ENCODE measurements at places on chromosomes 5 and 9.

DNA sequence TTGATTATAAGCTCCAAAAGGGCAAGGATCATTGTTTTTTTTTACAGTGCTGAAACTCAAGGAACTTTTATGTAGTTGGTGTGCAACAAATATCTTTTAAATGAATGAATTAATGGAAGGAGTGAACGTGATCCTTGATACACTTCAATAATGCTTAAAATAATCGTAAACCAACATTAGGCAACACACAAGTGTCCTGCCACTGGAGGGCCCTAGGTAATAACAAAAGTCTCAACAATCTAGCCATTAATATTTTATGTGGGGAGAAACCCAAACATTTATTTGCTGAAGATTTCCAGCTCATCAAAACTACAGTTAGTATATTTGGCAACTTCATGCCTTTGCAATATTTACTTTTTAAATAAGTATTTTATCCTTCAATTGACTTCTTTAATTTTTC lies 309.0 kb upstream of the FBXL7 start:
- no peak for DNase-seq

GRCh38 chr5:91562922-91563321 lies 179.8 kb upstream of the ARRDC3 start:
- DNase-seq: no peak

GRCh38 chr9:121651008-121651294 lies 483 bp upstream of the DAB2IP start:
- DNase-seq: no peak

GRCh38 chr5:109907731-109908130 lies 218.0 kb downstream of the MAN2A1 start:
- no peak for DNase-seq

GRCh38 chr9:124788542-124789217 lies 11.7 kb downstream of the OLFML2A start:
- no peak for DNase-seq

DNA sequence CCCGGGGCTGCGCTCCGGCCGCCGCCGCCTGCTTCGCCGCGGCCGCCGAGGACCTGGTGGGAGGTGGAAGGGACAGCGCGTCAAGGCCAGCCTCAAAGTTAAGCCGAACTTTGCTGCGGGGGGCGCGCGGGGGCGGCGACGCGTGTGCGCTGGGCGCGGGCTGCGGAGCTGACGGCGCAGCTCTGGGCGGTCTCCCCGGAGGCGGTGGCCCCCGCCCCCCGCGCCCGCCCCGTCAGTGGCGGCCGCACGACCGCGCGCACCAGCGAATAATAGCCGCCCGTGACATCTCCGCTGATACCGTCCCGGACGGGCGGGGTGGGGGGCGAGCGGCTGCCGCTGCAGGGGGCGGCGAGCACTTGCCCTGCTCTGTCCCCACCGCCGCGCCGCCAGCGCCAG lies 579 bp upstream of the FAM78A start:
- peak; percentile 58 for DNase-seq

DNA sequence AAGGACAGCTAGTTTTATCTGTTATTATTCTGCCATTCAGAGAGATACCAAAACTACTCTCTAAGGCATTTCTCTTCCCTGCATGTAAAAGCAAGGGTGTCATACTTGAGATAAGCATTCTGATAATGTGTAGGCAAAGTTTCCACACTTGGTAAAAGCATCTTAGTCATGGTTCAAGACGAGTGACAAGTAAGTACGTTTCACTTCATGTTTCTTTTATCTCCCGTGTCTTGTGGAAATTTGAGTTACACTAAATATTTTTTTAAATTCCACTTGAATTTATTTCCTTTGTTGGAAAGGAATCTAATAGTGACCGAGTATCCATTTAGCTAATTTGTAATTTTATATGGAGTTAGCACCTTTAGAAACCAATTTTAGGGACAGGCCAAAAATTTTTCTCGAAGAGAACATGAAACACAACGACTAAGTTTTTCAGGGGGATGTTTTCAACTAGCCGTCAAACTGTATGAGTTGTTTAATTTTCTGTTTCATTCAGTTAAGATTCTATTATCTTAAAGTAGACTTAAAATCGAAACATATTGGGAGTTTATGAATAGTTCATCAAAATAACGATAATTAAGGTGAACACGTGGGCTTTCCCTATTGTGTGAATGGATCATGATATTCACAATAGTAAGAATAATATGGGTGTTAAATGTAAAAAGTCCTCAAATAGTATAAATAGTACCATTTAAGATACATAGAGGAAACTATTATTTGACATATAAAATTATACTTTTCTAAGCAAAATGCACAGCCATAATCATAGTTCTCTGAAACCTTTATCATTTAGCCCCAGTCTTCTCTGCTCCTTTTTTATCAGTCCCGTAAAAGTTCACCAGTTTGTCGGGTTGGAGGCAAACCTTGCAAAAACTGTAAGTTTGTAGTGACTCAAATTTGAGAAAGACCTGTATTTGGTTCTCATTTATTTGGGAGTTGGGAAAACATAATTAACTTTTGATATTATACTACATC lies 1.6 kb downstream of the RFESD start:
- no peak for DNase-seq

DNA sequence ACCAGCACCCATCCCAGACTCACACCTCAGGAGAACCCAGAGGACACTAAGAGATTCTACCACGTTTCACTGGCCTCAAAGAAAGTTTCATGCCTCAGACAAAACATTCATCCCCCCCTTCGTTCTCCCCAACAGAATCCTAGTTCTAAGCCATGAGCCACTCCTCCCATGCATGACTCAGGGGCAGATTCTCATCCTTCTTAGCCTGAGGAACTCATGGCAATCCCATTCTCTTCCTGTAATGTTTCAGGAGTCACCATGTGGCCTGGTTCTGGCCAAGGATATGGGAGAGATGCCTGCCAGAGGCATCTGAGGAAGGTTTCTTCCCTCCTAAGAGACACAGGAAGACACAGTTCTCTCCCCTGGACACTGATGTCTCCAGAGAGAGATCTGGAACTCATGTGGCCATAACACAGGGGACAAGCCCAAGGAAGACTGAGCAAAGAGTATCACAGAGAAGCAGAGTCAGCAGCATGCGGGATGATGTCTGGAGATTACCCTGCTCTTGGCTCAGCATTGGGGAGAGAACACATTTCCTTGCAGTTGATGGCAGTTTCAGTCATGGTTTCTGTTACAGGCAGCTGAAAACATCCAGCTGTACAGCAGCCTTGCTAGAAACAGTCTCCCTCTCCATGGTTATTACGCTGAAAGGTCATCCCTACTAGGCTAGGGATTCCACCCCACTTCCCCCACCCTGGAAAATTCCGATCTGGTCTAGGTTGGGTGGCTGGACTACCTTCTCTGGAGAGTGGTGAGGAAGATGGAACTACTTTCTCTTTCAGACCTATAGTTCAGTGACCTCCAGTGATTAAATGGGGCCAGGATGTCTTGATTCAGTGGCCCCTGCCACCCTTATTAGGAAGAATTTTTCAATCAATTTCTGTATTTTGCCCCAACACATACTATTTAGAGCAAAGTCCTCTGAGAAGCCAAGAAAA lies 115.4 kb downstream of the ZNF608 start:
- DNase-seq: no peak

- no peak for DNase-seq
Measured at GRCh38 chr5:68382640-68383039, 167.1 kb downstream of the PIK3R1 start.

DNA sequence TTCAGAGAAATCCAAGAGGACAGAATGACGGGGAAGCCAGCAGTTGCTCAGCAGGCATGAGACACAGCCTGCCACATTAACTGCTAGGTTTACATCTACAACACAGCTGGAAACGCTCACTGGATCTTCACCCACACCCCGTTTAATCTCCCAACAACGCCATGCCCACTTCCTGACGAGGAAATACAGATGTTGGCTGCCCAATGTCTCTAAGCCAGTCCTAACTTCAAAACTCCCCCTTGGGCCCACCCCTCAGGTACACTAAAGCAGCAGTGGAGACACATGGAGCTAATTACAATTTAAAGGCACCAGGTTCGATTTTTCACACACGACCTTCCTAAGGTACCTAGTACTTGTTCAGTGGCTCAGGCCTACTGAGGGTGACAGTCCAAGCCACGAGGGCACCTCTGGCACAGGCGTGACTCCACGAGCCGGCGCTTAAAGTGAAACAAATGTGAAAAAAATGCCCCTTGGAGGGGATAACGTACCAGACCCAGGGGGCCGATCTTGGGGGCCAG lies 904 bp downstream of the RPL12 start:
- peak; percentile 31 for DNase-seq

DNA sequence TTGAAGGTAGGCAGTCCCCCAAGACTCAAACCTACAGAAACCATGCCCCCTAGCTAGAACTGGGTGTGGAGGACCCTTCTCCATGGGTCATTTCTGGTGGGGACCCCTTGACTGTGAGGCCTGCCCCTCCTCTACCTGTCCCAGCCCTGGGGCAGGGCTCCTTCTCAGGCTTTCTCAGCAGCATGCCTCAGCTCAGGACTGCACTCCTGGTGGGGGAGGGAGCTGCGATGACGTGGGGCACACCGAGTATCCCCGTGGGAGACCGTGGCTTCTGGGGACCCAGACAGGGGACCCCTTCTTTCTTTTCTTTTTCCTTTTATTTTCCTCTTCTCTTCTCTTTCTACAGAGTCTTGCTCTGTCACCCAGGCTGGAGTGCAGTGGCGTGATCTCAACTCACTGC lies 27.0 kb upstream of the PITX1 start:
- DNase-seq: no peak

DNA sequence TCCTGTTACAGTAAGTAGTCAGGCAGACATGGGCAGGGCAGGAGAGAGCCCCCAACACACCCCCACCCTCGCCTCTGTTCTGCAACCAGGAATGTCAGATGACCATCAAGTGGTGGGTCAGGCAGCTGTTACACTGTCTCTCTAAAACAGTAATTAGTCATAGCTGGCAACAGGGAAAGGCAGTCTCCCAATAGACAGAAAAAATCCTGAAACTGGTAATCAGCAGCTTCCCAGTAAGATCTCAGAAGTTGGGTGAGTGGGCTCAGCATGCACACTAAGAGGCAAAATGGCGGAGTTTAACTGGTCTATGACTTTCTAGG lies 90.2 kb downstream of the C5orf15 start:
- DNase-seq: no peak

DNA sequence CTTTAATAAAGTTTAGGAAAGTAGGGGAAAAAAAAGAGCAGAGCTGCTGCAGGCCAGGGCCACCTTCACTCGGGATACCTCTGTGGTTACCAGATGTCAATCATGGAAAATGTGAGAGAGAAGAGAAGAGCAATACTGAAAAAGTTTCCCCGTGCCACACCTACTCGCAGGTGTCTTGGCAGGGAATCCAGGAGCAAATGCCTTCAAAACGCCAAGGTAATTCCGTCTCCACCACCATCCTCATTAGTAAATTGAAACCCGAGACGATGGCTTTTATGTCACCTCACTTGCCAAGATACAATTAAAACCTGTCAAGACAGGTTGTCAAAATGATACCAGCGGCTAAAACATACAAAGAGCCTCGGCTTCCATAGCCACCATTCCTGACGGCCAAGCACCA lies 49.7 kb downstream of the FAM81B start:
- no peak for DNase-seq

- DNase-seq: no peak
Measured at GRCh38 chr9:127330501-127330900, 65.9 kb downstream of the GARNL3 start.

DNA sequence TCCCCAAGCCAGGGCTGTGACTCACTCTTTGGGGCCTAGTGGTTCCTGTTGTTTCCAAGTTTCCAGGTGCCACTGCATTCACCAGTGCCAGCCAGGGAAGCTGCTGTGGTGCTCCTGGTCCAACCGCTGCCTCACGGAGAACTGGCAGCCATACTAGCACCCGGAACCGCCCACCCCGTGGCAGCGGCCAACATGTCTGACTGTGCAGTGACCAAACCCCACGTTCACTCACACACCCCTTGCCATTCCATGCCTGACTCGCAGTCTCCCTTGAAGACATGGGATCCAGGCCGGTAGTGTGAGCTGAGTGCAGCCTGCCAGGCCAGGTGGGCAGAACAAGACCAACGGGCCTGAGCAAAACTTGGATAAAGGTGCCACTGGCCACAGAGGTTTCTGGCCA lies 845.0 kb upstream of the DMAC1 start:
- no peak for DNase-seq

All from stimulated activated CD4-positive, alpha-beta T cell treated with anti-CD3 and anti-CD28 coated beads, Interleukin-2, amount 100 ng/mL, for 24 hours (primary cell).